ENCODE measurements at places on chromosomes 1 and 21. TPM values are rescaled to one million over a fixed set of nuclear protein-coding genes. Genes with fewer than 3 reads are reported as not detected.

KPRP gene
- polyA plus RNA-seq = not detected

FAM163A gene
- polyA plus RNA-seq = not detected

JAM2 gene
- polyA plus RNA-seq = 12.2 TPM

PIGR gene
- not detected for polyA plus RNA-seq

DNA sequence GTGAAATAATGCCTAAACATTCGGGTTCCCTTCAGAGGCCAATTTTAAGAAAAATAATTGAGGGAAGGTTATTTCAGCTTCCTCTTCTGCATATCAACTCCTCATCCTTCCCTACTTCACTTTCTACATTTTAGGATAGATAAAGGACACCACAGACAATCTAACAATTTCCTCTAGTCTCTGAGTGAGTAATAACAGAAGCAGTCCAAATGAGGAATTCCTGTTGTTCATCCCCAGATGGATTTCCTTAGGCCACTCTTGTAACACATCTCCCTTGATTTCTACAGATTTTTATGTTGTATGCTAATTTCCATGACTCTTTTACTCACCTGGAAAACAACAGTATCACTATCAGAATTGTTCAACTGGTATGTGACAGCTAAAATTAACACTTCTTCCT lies 87.7 kb upstream of the LYPLAL1 start:
- DNase-seq = no peak

Measured in GM23338 (cell line).